WTC11 (cell line): ENCODE measurements at places on chromosomes 2 and 18. TPM values are rescaled to one million over a fixed set of nuclear protein-coding genes. Genes with fewer than 3 reads are reported as not detected.

DNA sequence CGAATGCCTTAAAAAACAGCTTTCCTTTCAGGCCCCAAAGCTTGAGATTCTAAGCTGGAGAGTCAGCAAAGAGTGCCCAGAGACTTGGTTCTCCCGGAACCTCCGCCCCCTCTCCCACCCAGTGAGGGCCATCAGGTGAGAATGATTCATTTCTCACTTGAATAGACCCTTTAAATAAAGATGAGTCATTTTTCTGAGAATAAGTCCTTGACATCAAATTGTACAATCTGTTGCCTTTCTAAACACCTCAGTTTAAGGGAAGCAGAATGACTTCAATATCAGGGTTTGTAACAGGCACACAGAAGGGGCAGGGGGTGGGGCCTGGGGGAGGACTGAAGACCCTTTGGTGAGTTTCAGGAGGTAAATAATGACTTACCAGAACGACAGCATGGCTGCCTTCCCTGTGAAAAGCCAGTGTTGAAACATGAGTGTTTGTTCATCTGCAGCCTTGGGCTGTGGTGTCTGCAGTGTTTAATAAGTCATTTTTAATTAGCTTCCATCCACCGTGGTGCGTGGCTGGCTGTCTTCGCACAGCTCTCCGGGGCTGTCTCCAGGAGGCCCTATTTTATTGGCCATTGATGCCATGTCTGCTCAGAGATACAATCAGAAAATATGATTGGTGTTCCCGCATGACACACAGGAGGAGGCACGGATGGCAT, 134.9 kb upstream of the ZNF236 start:
- no peak overlapping the region for H3K27ac ChIP-seq
- no peak overlapping the region for H3K4me3 ChIP-seq
- no peak for DNase-seq
- no peaks in the 10 kb centered on the region for H3K27me3 ChIP-seq
- H3K4me1 ChIP-seq, result peaks cover 19% of the 10 kb centered on the region

DNA sequence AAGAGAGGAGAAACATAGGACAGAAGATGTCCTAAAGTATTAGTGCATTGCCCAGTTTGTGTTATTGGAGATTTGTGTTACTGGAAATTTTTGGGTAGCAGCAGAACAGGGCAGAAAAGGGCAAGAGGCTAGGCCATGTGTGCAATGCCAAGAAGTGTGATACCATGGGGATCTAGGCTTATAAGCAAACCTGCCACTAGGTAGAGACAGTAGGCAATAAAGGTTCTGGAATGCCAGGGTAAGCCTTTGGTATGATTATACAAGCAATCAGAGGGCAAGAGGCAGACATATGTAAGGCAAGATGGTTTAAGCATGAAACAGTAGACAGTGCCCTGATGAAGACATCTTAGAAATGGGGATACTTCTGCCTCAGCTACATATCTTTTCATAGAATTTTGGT, 12.3 kb upstream of the CERS6 start:
- H3K27me3 ChIP-seq, result no peaks in the 10 kb centered on the region
- peaks cover 9% of the 10 kb centered on the region for H3K4me1 ChIP-seq
- no peak overlapping the region for H3K27ac ChIP-seq
- no peak overlapping the region for H3K4me3 ChIP-seq
- DNase-seq, result no peak

DNA sequence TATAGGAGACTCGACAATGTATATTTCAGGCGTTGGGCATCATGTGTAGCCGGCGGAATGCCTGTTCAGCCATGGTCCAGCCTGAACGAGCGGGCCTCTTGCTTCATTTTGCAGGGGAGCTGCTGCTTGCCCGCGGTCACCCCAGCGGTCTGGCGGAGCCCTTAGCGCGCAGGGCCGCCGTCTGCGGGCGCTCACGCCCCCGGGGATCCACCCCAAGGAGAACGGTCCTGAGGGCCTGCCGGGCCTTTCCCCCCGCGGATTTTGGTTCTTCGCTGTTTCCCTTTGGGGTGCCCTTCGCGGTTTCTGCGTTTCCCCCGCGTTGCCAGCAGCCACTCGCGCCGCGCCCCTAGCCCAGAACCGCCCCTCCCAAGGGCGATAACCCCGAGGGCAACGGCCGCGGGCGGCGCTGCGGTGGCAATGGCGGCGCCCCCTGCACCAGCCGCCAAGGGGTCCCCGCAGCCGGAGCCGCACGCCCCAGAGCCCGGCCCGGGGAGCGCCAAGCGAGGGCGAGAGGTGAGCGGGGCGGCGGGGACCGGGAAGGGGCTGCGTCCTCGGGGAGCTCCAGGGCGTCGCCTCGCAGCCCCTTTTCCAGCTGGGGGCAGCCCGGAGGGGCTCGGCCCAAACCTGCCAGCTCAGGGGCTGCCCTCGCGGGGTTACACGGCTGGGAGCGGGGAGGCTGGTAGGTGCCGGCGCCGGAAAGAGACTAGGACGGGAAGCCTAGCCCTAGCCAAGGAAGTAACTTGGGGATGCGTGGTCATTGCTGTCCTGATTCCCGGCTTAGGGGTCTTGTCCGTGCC, at the start of gene MFSD2B:
Gene MFSD2B (plus strand): TSS at position 406 of the 797 bp plus-strand sequence. CDS start 12 bp downstream, at position 418.
- H3K27me3 ChIP-seq, result peaks cover 9% of the 10 kb centered on the region
- H3K27ac ChIP-seq, result no peak within 1 kb of the TSS
- H3K4me3 ChIP-seq, result peak within 1 kb of the TSS; percentile 54

AQP4 gene
- total RNA-seq, result 2.8 to 4.5 TPM (median 3.7 TPM) in 3 replicates

- no peak overlapping the region for H3K4me3 ChIP-seq
- DNase-seq, result peak; percentile 61
- H3K27me3 ChIP-seq, result no peaks in the 10 kb centered on the region; the same call in 1 of the 2 replicates
- no peaks in the 10 kb centered on the region for H3K36me3 ChIP-seq
Observed at GRCh38 chr18:7452331-7452730, 114.8 kb upstream of the PTPRM start.

- no peaks in the 10 kb centered on the region for H3K27me3 ChIP-seq
- no peaks in the 10 kb centered on the region for H3K36me3 ChIP-seq
- H3K4me3 ChIP-seq, result no peak overlapping the region
- no peak for DNase-seq
Observed at GRCh38 chr2:166814335-166814734, 73.9 kb upstream of the XIRP2 start.

SCYGR4 gene
- total RNA-seq, result not detected in 3 replicates

CYTIP gene
- total RNA-seq, result 0.66 to 1.2 TPM (median 0.89 TPM) in 3 replicates

DNA sequence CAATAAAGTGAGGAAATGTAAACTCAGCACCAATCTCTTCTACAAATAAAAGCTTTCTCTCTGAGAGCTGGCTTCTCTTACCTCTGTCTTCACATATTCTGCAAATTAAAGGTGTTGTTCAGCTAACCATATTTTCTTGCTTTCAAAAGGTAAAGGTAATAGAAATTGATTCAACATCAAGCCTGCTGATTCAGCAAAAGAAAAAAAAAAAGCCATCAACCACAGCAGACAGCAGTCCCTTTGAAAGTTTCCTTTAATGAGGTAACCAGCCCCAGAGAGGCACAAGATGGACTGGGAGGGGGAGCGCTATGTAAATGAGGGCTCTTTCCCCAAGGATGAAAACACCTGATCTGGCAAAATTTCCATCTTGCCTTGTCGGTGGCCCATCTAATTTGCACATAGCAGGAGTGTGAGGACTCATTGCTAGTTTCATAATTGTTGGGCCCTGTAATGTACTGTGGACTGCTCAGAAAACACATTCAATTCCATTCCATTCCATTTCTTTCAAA, 154.9 kb upstream of the SOX11 start:
- H3K27ac ChIP-seq, result no peak overlapping the region
- H3K4me3 ChIP-seq, result no peak overlapping the region
- H3K4me1 ChIP-seq, result no peaks in the 10 kb centered on the region
- peaks cover 60% of the 10 kb centered on the region for H3K36me3 ChIP-seq
- H3K27me3 ChIP-seq, result peaks cover 4% of the 10 kb centered on the region; the same call in 1 of the 2 replicates
- DNase-seq, result no peak

KCNK3 gene
- total RNA-seq, result 0.22 to 0.30 TPM (median 0.30 TPM) in 3 replicates

OXER1 gene
- 2.6 to 2.7 TPM (median 2.7 TPM) in 3 replicates for total RNA-seq

ALKAL2 gene
- 3.5 to 5.2 TPM (median 4.3 TPM) in 3 replicates for total RNA-seq

SDC1 gene
- total RNA-seq, result 47.3 to 52.6 TPM (median 52.6 TPM) in 3 replicates

DNA sequence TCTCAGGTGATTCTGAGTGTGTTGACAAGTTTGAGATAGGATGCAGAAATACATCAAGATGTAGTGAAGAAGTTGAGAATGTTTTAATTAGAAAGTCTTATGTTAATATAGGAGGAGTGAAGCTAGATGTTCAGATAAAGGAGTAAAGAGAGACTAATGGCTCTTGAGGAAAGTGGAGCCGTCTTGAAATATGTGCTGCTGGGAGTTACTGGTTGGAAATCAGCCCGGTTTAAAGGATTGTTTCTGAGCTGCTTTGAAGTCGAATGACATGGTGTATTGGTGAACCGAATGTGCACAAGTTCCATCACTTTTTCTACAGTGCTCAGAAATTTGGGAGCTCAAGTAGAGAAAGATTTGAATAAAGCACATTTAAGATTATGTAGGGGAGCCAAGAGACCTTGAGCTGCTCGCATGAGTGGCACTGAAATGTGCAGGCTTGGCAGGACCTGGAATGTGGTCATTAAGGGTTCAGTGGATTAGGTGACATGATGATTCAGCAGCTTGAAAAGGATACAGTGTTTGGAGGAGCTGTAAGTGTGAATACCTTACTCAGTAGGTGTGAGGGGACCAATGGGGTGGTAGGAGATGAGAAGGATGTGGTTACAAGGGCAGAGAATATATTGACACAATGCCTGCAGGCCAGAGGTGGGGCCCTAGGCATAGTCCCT, 68.6 kb downstream of the CAB39 start:
- H3K4me1 ChIP-seq, result peaks cover 31% of the 10 kb centered on the region
- no peaks in the 10 kb centered on the region for H3K27me3 ChIP-seq
- peaks cover 29% of the 10 kb centered on the region for H3K36me3 ChIP-seq
- peak overlapping the region; percentile 63 for H3K27ac ChIP-seq

- no peak overlapping the region for H3K27ac ChIP-seq
- peaks cover 9% of the 10 kb centered on the region for H3K4me1 ChIP-seq
- no peaks in the 10 kb centered on the region for H3K36me3 ChIP-seq
- H3K4me3 ChIP-seq, result no peak overlapping the region
- no peak for DNase-seq
Observed at GRCh38 chr2:168449419-168449818, 6.7 kb upstream of the CERS6 start.

FOXD4L1 gene
- total RNA-seq, result 0.09 TPM in 1 of 3 replicates, not detected in the others
